ENCODE measurements at places on chromosomes 5 and 9.

- no peak for DNase-seq
Observed at GRCh38 chr9:115008536-115009270, 78.3 kb upstream of the TNFSF8 start.

- no peak for DNase-seq
Observed at GRCh38 chr5:35920890-35921289, 17.5 kb downstream of the CAPSL start.

DNA sequence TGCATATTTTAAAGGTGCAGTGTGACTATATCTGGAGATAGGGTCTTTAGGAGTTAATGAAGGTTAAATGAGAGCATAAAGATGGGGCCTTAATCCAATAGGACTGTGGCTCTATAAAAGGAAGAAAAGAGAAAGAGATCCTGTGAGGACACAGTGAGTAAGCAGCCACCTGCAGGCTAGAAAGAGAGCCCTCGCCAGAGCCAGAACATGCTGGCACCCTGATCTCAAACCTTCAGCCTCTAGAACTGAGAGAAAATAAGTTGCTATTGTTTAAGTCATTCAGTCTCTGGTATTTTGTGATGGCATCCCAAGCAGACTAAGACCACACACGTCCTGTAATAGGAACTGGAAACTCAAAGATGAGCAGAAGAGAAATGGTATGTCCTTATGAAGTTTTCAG lies 41.0 kb downstream of the RNF180 start:
- DNase-seq: no peak

GRCh38 chr9:131382850-131383729 lies 10.8 kb upstream of the PRRC2B start:
- DNase-seq: no peak

- DNase-seq: no peak
Observed at GRCh38 chr5:173311818-173312585, 16.2 kb downstream of the STC2 start.

DNA sequence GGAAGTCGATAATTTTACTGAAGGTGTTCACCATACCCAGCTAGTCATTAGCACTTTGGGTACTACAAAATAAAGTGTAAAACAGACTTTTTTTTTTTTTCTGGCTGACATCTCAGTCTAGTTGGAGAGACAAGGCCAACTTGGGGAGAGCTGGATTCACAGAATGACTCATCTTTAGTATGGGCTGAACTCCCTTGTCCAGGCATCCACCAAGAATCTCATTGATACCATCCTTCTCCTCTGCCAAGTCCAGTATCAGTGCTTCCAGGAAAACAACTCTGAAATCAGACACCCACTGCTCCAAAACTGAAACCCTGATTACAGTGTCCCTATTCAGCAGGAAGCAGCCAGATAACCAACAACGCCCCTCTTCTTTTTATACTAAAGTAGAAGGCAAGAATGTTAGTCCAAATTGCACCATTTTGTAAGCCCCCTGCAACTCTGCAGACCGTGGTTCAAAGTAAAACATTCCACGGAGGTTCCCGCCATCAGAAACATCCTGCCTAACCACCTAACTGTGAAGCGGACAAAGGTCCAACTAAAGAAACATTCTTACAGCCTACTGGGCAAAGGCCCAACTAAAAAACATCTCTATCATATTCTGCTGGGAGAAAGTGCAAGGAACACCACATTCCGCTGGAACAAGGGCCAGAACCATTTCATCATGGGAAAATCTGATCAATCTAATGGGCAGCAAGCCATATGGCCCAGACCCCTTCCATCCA lies 728.2 kb downstream of the BRINP1 start:
- DNase-seq: no peak

DNA sequence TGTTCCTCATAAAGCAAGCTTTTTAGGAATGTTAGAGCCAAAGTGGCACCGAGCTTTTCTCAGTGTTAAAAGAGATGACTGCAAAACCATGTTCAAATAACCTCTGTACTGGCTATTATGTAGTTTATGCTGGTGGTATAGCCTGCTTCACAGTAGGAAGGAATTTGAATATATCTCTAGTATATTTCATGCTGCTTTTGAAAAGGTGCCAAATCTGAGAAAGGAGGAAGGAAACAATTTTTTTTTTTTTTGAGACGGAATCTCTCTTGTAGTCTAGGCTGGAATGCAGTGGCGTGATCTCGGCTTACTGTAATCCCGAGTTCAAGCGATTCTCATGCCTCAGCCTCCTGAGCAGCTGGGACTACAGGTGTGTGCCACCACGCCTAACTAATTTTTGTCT lies 13.5 kb downstream of the CREBRF start:
- DNase-seq: no peak

GRCh38 chr5:57824047-57824446 lies 341.4 kb upstream of the ACTBL2 start:
- DNase-seq: no peak

GRCh38 chr5:174991847-174992246 lies 267.5 kb downstream of the MSX2 start:
- no peak for DNase-seq

DNA sequence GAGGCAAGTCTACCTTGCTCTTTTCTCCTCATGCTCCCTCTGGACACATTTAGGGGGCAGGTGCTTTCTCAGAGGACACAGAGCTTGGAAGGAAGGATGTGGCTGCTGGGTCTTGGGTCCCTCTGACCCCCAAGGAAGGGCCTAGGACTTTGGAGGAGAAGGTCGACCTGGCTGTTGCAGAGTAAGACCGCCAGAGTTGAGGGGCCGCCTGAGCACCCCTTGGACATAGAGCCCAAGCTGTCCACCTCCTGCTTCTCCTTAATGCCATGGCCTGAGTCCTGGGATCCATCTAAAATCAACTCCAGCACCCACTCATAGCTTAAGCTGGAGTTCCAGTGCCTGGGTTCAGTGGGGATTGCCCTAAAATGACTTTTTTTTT lies 20.6 kb downstream of the LAMC3 start:
- DNase-seq: no peak

DNA sequence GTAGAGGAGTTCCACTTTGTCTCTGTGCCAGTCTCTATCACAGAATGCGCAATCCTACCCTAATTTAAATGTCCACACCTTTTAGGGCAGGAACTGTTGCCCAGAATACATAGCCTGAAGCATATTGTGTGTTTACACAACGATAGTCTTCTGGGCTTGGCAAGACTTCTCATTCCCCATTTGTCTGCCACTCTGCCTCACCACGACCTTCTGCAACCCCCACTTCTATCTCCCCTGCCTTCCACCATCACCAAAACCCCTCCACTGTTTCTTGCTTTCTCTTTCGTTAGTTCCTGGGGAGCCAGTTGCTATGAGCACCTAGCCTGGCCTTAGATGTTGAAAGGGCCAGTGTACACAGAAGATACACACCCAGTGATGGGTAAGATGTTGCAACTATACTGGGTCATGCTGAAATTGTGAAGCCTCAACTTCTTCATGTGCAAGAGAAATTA lies 883 bp upstream of the RNF145 start:
- no peak for DNase-seq

- DNase-seq: no peak
Observed at GRCh38 chr9:75775166-75775565, 115.3 kb upstream of the PCSK5 start.

- no peak for DNase-seq
Observed at GRCh38 chr5:165126598-165126997, 1621.2 kb downstream of the MAT2B start.

DNA sequence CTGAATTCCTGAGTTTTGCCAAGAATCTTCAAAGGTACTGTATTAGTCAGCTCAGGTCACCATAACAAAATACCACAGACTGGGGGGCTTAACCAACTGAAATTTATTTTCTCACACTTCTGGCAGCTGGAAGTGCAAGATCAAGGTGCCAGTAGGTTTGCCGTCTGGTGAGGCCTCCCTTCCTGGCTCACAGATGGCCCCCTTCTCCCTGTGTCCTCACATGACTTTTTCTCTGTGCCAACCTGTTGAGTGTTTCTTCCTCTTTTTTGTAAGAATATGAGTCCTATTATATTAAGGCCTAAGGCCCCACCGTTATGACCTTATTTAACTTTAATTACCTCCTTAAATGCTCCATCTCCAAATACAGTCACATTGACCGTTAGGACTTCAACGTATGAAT lies 156.1 kb upstream of the KIF2A start:
- DNase-seq: no peak

- no peak for DNase-seq
Observed at GRCh38 chr9:95650720-95651119, 133.9 kb upstream of the PTCH1 start.

DNA sequence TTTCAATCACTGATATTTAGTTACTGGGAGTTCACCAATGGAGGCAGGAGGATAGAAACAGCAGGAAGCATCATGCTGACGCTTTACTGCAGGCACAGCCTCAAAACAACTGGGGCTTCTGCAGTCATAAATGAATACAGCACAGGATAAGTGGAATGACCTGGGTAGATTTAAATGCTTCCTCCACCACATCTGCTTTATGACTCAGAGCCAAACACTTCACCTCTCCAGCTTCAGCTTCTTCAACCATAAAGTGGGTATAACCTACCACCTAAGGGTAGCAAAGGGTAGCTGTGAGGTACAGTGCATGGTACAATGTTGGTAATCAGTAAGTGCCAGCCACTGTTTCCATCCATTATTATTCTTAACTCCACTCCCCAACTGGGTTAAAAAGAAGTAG lies 28.4 kb downstream of the RASEF start:
- DNase-seq: no peak

DNA sequence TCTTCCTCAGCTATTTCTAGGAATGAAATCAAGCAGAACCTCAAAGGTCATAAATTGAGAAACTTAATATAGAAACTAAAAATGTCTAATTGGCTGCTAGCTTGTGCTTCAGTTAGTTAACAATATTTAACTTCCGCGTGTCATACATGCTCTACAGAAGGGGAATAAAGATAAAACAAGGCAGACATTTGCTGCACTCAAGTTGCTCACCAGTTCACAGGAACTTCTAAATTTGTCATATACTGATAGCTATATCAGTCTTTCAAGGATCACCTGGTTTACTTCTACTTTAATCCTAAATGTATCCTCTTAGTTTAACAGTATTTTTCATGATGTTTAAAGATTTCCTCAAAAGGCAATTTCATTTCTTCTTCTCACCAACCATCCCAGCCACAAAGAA lies 8.4 kb downstream of the CCNH start:
- DNase-seq: no peak

Data from cortex of kidney (tissue), 1 donor.